IPS DF 6.9 (cell line): ENCODE measurements at places on chromosomes 7 and 10.
A peak's percentile ranks its signal among the peaks of the same experiment; 100 is the strongest.

DNA sequence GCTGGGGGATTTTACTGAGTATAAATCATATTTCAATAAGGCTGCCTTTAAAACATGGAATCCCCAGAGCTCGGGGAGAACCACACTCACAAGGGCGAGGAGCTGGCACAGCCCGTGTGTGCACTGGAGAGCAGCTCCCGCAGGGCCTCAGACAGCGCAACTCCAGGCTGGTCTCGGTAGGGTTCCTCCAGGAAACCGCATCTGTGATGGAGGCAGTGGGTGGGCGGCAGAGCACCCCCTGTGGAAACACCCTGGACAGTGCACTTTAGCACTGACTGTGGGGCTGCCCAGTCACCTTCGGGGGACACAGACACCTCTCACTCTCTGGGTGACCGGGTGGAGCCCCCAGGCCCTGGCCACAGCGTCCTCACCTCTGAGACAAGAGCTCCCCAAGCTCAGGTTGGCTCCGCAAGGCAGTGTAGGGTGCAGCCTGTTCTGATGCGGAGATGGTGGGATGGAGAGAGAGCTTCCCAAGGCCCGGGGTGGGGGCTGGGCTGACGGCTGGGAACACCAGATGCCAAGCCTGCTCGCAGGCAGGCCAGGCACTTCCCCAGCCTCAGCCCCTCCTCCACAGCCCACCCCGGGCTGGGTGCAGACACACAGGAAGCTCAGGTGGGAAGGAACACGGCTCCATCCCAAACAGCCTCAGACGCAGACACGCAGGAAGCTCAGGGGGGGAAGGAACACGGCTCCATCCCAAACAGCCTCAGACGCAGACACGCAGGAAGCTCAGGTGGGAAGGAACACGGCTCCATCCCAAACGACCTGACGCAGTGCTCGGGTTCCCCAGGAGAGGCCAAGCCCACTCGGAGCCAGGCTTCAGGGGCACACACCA, 224.4 kb downstream of the MAD1L1 start:
- no peak for DNase-seq
- H3K36me3 ChIP-seq = 0 out of 2 replicates have a peak, but pooled peaks cover 2% of the 10 kb centered on the region
- H3K4me3 ChIP-seq = no peak overlapping the region
- no peak overlapping the region for H3K27ac ChIP-seq
- no peaks in the 10 kb centered on the region for H3K27me3 ChIP-seq

DNA sequence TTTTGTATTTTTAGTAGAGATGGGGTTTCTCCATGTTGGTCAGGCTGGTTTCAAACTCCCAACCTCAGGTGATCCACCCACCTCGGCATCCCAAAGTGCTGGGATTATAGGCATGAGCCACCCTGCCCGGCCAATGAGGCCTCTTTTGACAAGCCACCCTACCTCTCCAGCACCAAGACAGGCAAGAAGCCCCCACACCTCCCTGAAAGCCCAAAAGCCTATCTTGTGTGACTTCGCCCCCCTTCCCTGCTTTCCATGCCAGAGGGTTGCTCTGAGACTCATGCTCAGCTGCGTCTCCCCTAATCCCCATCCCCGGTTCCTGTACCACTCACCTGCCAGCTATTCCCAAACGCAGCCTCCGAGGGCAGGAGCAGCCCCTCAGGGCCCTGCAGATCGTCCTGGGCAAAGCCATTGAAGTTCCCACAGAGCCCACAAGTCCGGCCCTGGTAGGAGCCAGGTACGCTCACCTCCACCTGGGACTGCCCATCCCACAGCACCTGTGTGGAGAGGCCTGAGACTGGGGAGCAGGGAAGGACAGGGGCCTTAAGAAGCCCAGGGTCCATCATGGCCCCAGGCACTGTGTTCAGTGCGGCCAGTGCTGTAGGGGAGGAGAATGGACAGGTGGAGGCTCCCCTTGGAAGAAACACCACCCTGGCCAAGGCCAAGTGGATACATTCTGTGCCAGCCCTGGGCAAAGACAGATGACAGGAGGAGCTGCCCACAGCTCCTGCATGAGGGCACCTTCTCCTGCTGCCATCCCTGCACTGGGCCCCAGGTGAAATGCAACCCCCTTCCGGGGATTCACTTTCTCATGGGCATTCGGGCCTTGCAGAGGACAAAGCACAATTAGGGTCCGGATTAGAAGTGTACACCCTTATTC, 15.8 kb downstream of the ATP6V1F start:
- no peak for DNase-seq
- H3K27me3 ChIP-seq = no peaks in the 10 kb centered on the region
- H3K27ac ChIP-seq = no peak overlapping the region
- H3K36me3 ChIP-seq = no peaks in the 10 kb centered on the region
- H3K4me1 ChIP-seq = peaks cover 6% of the 10 kb centered on the region; the same call in 1 of the 2 replicates

- no peak for DNase-seq
- H3K27me3 ChIP-seq = no peaks in the 10 kb centered on the region
- H3K36me3 ChIP-seq = no peaks in the 10 kb centered on the region
- no peak overlapping the region for H3K27ac ChIP-seq
- no peak overlapping the region for H3K4me3 ChIP-seq
Measured at GRCh38 chr10:63388421-63389031, 77.3 kb downstream of the JMJD1C start.

GRCh38 chr7:74461970-74462706, 8.4 kb downstream of the GTF2IRD1 start:
- H3K4me1 ChIP-seq = 0 out of 2 replicates have a peak, but pooled peaks cover 2% of the 10 kb centered on the region
- no peaks in the 10 kb centered on the region for H3K27me3 ChIP-seq
- no peak overlapping the region for H3K27ac ChIP-seq
- DNase-seq = no peak
- no peak overlapping the region for H3K4me3 ChIP-seq

- H3K27ac ChIP-seq = no peak overlapping the region
- H3K27me3 ChIP-seq = no peaks in the 10 kb centered on the region
- DNase-seq = no peak
Measured at GRCh38 chr7:84536271-84536870, 341.8 kb upstream of the SEMA3A start.

DNA sequence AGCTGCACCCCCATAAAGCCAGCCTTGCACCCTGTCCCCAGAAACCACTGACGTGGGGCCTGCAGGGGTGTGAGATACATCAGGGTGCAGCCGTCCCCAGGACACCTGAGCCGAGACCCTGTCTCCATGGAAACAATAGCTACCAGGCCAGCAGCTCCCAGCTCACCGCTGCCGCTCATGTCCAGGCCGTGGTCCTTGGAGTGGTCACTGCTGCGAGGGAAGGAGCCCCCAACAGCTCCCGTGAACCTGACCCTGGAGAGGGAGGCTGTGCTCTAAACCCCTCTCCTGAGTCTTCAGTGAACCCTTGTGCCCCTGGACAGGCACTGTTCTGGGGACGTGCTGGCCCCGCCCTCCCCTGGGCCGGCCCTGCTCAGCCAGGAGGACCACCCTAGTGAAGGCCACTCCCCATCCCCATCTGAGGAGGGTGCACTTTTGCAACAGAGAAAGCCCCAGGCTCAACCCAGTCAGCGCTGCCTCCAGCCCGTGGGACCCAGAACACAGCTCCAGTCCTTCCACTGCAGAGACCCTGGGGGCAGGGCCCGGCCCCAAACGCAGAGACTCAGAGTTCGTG, 19.6 kb upstream of the INPP5A start:
- peak overlapping the region; percentile 48; the same call in 1 of the 2 replicates for H3K4me3 ChIP-seq
- no peaks in the 10 kb centered on the region for H3K36me3 ChIP-seq
- H3K4me1 ChIP-seq = peaks cover 10% of the 10 kb centered on the region
- H3K27ac ChIP-seq = no peak overlapping the region
- DNase-seq = no peak
- H3K27me3 ChIP-seq = no peaks in the 10 kb centered on the region

- no peaks in the 10 kb centered on the region for H3K4me1 ChIP-seq
- no peak overlapping the region for H3K4me3 ChIP-seq
- DNase-seq = no peak
Measured at GRCh38 chr7:24135003-24135817, 148.8 kb upstream of the NPY start.

DNA sequence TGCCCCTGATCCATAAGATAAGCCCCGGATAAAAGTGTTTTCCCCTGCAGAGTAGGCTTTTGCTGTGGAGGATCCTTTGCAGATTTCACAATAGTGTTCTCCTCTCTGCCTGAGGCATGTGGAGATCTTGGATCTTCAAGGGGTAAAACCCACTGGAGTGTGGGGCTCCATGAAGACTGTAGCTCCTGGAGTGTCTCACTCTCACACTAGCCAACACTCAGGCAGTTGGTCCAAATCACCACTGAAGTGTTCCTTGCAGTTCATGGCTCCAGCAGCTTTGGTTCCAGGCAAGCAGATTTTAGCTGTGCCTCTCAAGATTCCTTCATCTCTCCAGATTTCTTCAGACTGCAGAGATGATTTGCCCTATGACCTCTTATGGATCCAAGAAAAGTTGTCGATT, 665.3 kb downstream of the TNS3 start:
- no peaks in the 10 kb centered on the region for H3K27me3 ChIP-seq
- H3K4me3 ChIP-seq = no peak overlapping the region
- no peaks in the 10 kb centered on the region for H3K4me1 ChIP-seq
- no peaks in the 10 kb centered on the region for H3K36me3 ChIP-seq

DNA sequence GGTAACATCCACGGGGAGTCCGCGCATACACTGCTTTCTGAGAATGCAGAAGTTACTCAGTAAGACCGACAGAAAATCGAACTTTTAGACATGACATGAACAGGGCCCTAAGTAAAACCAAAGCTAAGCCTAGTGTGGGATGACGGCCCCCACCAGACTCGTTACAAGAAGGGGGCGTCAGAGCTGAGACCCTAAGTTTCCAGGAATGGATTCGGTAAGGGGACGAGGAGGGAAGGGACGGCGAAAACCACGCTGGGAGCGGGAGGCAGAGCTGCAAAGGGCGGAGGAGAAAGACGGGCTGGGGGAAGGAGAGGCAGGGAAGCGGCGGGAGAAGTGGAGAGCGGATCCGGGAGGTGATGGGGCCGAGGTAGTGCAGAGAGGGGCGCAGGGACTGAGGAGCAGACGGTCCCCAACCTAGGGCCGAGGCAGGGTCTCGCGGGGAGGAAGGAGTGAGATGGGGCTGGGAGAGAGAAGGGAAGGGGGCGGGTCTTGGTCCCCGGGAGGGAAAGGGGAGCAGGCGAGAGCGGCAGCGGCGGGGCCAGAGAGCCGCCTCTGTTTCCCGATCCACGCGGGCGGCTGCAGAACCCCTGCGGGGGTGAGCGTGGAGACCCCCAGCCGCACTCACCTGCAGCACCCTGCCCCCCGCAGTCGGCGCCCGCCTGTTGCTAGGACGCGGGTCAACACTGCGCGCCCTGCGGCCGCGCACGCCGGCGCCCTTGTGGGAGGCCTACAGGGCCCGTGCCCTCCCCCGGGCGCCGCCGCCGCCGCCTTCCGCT, 513 bp downstream of the ODAD2 start:
- no peaks in the 10 kb centered on the region for H3K36me3 ChIP-seq
- no peak overlapping the region for H3K27ac ChIP-seq
- no peaks in the 10 kb centered on the region for H3K4me1 ChIP-seq
- no peaks in the 10 kb centered on the region for H3K27me3 ChIP-seq
- H3K4me3 ChIP-seq = peak overlapping the region; percentile 93
- DNase-seq = peak; percentile 31

- H3K27me3 ChIP-seq = no peaks in the 10 kb centered on the region
- H3K27ac ChIP-seq = no peak overlapping the region
- no peak overlapping the region for H3K4me3 ChIP-seq
- H3K36me3 ChIP-seq = peaks cover 4% of the 10 kb centered on the region; the same call in 1 of the 2 replicates
- H3K4me1 ChIP-seq = no peaks in the 10 kb centered on the region
Measured at GRCh38 chr7:44394112-44394447, 68.7 kb upstream of the CAMK2B start.

- no peaks in the 10 kb centered on the region for H3K27me3 ChIP-seq
- H3K4me1 ChIP-seq = 0 out of 2 replicates have a peak, but pooled peaks cover 2% of the 10 kb centered on the region
- H3K27ac ChIP-seq = no peak overlapping the region
- no peaks in the 10 kb centered on the region for H3K36me3 ChIP-seq
- no peak overlapping the region for H3K4me3 ChIP-seq
Measured at GRCh38 chr10:45466784-45467183, 92.8 kb downstream of the ALOX5 start.

- no peak overlapping the region for H3K4me3 ChIP-seq
- no peak overlapping the region for H3K27ac ChIP-seq
- no peaks in the 10 kb centered on the region for H3K36me3 ChIP-seq
- no peaks in the 10 kb centered on the region for H3K27me3 ChIP-seq
Measured at GRCh38 chr7:1611708-1612241, 41.9 kb upstream of the PSMG3 start.

DNA sequence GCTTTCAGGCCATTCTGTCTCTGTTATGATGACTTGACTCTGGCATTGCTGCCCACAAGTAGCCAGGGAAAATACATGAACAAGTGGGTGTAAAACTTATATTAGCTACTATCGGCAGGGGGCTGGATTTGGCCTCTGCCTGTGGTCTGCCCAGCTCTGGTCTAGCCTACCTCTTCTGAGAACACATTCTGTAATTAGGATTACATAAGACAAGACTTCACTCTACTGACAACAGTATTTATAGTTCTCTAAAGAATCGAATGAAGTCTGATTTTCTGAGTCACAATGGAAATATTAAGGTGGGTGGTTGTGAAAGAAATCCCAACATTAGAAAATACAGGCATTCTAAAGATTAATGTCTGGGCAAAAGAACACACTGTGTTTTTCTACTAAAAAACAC, 55.5 kb downstream of the DLD start:
- no peak overlapping the region for H3K4me3 ChIP-seq
- H3K36me3 ChIP-seq = no peaks in the 10 kb centered on the region
- H3K4me1 ChIP-seq = no peaks in the 10 kb centered on the region
- no peak overlapping the region for H3K27ac ChIP-seq
- no peak for DNase-seq

DNA sequence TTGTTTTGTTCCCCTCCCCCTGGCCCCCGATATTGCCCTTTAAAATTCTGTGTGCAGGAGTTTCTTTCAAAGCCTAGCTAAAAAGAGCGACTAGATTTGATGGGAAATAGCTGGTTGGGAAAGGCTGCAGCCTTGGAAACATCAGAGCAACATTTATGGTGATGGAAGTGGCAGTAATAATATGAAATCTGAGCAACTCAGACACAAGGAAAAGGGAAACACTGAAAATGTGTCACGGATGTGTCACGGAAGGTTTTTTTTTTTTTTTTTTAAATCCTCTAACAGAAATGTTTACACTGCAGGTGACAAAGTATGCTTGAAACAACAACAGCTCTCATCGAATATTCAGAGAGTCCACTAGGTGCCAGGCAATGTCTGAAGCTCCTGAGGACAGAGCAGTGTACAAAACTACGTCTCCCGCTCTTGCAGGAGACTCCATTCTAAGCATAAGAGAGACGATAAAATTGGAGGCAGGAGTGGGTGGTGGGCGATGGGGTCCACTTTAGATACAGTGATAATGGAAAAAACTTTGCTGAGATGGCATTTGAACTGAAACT, 143.0 kb downstream of the RSU1 start:
- no peaks in the 10 kb centered on the region for H3K4me1 ChIP-seq
- no peaks in the 10 kb centered on the region for H3K36me3 ChIP-seq
- no peak overlapping the region for H3K4me3 ChIP-seq

GRCh38 chr7:102890292-102890970, 22.4 kb upstream of the LRRC17 start:
- no peak overlapping the region for H3K4me3 ChIP-seq
- H3K27ac ChIP-seq = no peak overlapping the region
- no peaks in the 10 kb centered on the region for H3K27me3 ChIP-seq
- no peak for DNase-seq

GRCh38 chr7:102046373-102047117, 229.1 kb downstream of the CUX1 start:
- no peak for DNase-seq
- H3K27ac ChIP-seq = no peak overlapping the region
- H3K27me3 ChIP-seq = no peaks in the 10 kb centered on the region
- no peak overlapping the region for H3K4me3 ChIP-seq
- H3K4me1 ChIP-seq = no peaks in the 10 kb centered on the region
- H3K36me3 ChIP-seq = no peaks in the 10 kb centered on the region
